ENCODE measurements at places on chromosomes 12 and 14. TPM values are rescaled to one million over a fixed set of nuclear protein-coding genes. Genes with fewer than 3 reads are reported as not detected.

The AQP5 gene
- total RNA-seq: 0.62 TPM

DNA sequence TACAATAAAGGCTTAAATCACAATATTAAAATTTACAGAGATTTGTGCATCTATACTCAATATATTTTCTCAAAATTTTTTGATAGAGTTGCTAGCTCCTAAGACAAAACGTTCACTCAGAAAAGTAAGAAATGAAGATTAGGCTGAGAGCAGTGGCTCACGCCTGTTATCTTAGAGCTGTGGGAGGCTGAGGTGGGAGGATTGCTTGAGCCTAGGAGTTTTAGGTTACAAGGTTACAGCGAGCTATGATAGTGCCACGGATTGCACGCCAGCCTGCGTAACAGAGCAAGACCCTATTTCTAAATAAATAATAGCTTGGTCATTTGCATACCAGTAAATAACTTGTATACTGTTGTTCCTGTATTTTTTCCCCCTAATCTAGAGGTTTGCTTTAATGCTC lies 35.0 kb upstream of the CFL2 start:
- no peak for DNase-seq

The RBP5 gene
- total RNA-seq: not detected

DNA sequence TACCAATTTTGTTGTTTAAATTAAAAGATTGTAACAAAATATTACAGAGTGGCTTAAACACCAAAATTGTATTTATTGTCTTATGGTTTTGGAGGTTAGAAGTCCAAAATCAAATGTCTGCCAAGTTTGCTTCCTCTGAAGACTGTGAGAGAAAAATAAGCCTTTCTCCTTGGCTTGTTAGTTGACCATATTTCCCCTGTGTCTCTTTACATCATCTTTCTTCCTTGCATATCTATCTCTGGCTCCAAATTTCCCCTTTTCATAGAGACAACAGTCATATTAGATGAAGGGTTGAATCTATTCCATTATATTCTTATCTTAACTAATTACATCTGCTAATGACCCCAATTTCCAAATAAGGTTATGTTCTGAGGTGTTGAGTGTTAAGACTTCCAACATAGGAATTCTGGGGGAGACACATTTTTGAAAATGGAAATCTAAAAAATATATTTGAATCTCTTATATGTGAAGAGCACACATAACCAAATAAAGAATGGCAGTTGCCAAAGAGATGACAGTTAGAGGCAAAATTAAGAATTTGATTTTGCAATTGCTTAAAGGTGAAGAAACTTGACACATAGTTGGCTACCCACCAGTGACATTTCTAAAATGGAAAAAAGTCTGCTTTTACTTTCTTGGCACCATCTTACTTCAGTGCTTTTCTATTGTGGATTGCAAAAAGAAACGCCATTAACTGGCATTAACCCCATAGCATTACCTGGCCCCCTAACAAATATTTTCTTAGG lies 407.2 kb downstream of the FSCB start:
- no peak for DNase-seq

- DNase-seq: peak; percentile 22
Observed at GRCh38 chr12:32671930-32672780, 6.9 kb upstream of the DNM1L start.

DNA sequence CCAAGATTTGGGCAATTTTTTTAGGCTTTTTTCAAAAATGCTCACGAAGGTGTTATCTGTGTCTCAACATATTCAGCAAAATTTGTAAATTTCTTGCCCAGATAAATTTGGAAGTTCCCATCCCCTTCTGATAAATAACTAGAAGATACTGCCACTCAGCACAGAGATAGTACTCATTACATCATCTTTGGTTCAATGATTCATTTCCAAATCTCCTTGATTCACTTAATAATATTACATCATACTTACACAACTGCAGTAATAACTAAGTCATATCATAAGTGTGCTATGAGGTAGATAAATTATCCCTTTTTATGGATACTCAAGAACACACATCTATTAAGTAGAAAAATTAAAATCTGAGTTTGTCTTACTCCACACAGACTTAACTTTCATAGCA lies 89.4 kb downstream of the RPAP3 start:
- no peak for DNase-seq

The PRPH gene
- total RNA-seq: not detected

The INHBC gene
- not detected for total RNA-seq

- DNase-seq: no peak
Observed at GRCh38 chr14:61866932-61867920, 105.0 kb downstream of the SNAPC1 start.

The SLCO1B1 gene
- total RNA-seq: 0.16 TPM

DNA sequence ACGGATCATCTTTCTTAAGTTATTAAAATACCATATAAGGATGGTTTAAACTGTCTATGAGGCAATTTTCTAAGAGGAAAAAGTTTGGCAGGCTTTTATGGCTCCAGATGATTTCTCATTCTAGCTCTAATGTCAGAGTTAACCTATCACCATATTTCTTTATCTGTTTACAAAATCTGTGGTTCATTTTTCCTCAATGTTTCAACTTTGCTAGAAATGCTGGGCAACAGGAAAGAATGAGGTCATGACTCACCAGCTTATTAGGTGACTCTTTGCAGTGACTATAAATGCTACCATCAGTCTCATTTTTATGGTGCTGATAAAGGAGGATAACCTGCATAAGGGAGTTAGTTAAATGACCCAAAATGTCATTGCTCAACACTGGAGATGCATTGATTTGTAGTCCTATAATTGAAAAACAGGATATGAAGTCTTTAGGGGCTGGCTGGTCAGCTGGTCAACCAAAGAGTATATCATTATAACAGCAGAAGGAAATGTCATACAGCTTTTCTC lies 45.3 kb upstream of the RAP1B start:
- DNase-seq: no peak

DNA sequence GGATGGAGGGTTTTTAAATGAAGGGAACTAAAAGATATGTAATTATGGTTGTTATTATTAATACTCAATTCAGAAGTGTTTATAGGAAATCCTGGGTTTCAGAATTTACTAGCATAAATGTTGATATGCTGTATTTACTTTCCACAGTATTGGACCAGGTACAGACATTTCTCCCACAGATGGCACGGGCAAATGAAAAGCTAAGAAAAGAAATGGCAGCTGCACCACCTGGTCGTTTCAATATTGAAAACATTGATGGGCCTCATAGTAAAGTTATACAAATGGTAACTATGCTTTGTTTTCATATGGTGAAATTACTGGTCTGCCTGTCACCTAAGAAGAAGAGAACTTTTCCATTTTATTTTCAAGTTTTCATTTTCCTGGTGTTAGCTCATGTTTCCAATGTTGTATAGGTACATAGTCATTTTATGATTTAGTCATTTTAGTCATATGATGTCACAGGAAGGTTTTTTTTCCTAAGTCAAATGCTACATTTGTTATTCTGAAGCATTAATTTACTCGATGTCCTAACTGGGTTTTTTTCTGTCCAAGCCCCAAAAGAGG lies 5.5 kb downstream of the NOPCHAP1 start:
- DNase-seq: no peak

DNA sequence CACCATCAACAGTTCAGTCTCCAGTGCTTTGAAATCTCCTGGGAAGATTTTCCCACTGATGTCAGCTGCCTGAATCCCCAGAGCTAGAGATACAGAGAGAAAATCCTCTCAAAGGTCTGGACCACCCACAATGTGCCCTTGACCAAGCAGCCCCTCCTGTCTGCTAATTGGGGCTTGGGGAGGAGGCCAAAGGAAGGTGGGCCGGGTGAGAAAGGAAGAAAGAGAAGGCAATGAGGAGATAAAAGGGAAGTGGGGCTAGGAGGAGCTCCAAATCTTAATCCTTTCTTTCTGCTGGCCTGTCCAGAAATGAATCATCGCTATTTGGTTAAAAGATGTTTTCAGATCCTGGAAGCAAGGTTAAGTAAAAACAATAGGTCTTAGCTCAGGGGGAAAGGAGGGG lies 322.9 kb downstream of the BCL11B start:
- no peak for DNase-seq

DNA sequence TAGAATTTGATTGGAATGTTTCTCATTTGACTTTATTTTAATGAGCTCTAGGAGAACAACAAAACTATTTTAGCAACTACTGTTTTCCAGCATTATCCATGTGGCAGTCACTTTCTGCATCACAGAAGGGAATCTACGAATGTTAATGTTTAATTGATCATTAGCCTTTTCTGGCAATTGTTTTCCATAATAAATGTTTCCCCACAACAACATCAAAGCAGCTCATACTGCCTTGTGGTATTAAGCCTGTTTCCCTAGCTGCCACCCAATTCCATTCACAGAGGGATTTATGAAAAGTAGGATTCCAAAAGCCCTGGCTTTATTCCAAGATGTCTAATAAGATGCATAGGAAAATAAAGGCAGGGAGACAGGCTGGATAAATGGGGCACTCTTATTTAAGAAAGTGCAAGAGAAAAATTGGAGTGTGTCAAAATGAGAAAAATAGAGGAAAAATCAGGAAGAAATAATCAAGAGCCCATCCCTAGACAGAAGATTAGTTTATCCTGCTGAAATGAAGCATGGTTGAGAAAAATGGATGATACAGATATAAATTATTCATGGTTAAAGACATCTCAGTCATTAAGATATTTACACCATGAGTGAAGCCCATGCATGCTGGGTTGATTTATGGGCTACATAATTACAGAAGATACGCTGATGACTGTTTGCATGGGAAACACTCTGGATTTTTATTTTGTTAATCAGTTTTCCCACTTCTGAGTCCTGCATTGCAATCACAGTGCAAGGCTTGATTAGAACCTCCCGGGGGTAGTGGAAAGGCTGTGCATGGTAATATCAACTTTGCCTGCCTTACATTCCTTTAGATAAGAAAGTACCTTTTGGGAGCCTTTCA lies 180.3 kb downstream of the HELB start:
- no peak for DNase-seq

- DNase-seq: no peak
Observed at GRCh38 chr12:103748002-103748401, 93.0 kb downstream of the NT5DC3 start.

The NOVA1 gene
- total RNA-seq: 58.3 TPM

DNA sequence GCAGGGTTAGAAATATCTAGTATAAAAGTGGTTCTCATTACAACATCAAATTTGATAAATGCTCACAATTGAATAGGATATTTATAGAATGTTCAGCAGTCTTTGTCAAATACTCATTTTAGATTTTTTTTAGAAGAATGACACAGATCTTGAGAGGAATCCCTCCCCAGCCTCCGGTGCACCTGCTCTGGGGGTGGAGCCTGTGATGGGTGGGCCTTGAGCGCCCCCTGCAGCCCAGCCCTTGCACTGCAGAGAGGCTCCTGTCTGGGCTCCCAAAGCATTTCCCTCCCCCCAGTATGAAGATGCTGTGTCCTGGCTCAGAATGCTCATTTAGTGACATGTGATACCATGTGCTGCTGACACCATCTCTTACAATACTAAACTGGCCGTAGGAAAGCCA lies 792.3 kb downstream of the TMEM121 start:
- DNase-seq: no peak

- no peak for DNase-seq
Observed at GRCh38 chr12:76983420-76983819, 81.9 kb downstream of the E2F7 start.

DNA sequence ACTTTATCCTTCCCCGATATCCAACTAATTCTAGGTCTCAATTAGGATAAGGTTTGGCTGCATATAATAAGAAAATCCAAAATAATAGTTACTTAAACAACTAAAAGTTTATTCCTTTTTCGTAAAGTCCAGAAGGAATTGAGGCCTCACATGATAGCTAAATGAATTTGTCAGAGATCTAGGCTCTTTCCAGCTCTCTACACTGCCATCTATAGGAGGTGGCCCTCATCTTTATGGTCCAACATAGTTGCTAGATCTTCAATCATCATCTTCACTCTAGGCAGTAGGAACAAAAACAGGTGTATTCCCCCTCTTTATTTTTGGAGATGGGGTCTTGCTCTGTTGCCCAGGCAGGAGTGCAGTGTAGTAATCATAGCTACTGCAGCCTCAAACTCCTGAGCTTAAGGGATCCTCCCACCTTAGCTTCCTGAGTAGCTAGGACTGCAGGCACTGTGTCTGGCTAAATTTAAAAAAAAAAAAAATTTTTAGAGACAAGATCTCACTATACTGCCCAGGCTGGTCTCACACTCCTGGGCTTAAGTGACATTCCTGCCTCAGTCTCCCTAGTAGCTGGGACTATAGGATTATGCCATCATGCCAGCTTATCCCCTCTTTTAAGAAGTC lies 46.5 kb upstream of the SAV1 start:
- no peak for DNase-seq

The PLEKHG3 gene
- 6.2 TPM for total RNA-seq

GRCh38 chr14:106845286-106846087 lies 1319.1 kb downstream of the TMEM121 start:
- no peak for DNase-seq

- DNase-seq: no peak
Observed at GRCh38 chr12:3127832-3128231, 50.7 kb downstream of the TSPAN9 start.

The KLRC4 gene
- total RNA-seq: not detected

GRCh38 chr12:64752833-64753238 lies 6.4 kb downstream of the GNS start:
- DNase-seq: no peak

The CSRNP2 gene
- 69.6 TPM for total RNA-seq

DNA sequence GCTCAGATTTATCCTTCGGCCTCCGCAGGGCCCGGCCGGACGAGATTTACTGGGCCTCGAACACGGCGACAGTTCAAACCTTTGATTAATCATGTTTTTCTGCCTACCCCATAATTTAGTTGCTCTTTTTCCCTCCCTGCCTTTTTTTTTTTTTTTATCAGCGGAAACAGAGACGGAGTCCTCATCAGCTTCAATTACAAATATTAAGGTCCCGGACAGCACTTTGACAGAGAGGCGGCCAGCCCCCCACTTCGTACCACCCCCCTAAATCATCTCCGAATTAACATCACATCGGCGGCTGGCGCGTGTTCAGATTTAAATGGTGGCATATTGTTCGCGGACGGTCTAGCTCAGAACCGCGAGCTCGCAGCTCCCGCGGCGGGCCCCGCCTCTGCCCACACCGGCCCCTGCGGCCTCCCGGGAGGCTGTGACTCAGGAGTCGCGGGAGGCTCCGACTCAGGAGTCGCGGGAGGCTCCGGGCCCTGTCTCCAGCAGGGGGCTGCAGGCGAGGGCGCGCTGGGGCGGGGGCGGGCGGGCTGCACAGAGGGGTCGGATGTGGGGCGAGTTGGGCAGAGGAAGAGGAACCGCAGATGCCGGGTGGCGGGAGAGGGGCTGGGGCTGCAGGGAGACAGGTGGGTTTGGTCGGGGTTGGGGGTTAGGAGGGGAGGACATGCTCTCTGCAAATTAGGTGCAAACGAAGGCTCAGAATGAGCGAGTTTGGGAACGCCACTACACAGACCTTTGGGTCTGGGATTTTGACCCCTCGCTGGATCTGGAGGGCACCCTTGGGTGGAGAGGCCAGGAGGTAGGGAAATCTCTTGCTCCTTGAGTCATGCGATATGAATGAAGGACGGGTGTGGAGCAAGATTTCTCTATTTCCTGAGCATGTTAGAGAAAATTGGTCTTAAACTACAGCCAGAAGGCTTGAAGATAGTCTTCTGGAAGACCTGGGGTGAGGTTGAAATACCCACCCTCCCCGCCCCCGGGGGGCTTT lies 19.6 kb upstream of the ATP5MC2 start:
- no peak for DNase-seq

The PGF gene
- 2.0 TPM for total RNA-seq

- no peak for DNase-seq
Observed at GRCh38 chr12:118319627-118320026, 53.1 kb downstream of the TAOK3 start.

Data from occipital lobe (tissue), 3 donors.